ENCODE measurements at places on chromosomes 4 and X.

GRCh38 chr4:156956826-156957368 lies 14.7 kb downstream of the PDGFC start:
- no peak for DNase-seq

DNA sequence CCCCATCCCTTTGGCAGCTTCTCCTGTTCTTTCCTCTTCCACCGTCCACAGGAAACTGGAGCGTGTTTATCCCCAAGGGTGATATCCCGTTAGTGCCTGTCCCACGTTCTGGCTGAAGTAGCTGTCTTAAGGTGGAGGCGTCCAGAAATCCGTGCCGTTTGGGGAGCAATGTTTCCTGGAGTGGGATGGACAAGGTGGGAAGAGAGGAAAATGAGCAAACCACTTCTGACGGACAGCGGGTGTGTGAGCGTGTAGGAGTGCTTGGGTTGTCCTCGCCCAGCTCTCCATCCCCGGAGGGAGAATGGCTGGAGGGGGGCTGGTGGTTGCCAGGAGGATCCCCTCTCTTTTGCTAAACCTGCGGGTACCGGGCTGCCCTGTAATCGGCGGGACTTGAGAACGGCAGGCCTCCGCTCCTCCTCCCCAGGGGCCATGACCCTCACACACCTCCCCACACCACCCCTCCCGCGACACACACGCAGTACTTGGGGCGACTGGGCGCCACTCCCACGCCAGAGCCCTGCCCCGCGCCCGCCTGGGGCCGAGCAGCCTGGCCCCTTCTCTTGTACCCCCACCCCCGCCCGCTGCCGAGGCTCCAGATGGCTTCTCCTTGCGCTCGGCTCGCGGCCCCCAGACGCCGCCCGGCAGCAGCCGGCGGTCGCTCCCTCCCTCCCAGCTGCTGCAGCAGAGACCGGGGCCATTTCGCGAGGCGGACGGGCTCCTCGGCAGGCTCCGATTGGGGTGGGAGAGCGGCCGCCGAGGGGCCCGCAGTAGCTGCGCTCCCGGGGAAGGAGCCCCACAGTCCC lies 13.9 kb upstream of the PRDM8 start:
- DNase-seq, result peak; percentile 30

DNA sequence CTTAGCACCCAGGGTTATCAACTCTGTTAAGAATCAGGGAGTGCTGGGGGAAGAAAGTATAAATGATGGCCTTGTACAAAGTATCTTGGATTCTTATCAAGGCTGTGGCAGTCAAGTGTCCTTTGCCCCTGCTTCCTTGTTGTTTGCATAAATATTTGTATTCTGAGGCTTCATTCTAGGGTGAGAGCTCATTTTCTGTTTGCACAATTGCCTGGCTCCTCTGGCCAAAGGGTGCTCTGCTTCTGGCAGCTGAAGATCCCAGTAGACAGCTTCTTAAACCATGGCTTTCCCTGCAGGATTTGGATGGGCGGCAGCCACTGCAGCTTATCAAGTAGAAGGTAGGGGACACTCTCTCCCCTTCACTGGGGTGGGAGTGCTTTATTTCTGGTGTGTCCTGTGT lies at the start of gene GBA3:
Gene GBA3 (plus strand): TSS at position 202 of the 400 bp plus-strand sequence.
- DNase-seq, result no peak

- DNase-seq, result peak; percentile 77
These were observed at the start of gene LDOC1 for GRCh38 chrX:141176586-141177451. Gene LDOC1 (minus strand): TSS chrX:141177129. CDS start chrX:141177021, 108 bp downstream.

GRCh38 chr4:78370631-78371372 lies 180.8 kb upstream of the ANXA3 start:
- DNase-seq, result no peak

- DNase-seq, result no peak
These were observed 89.7 kb downstream of the LINC00632 start for GRCh38 chrX:140799216-140799615.

DNA sequence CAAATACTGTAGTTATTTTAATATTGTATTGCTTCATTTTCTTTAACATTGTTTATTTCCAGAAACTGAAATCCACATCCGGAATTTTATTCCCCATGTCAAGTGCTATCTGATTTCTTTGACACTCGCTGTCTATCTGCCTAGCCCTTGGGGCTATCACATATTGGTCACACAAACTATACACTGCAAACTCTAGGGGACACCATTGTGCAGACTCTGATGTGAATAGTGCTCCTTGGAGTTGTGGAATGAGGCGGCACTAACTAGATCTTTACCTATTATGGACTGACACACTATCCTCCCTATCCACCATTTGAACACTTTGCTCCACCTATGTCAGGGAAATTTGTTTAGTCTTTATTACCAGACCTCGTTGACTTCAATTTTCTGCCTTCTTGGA lies 534.5 kb downstream of the GLUD2 start:
- DNase-seq, result no peak

- DNase-seq, result no peak
These were observed 50.7 kb downstream of the UBE2NL start for GRCh38 chrX:143934542-143934941.

DNA sequence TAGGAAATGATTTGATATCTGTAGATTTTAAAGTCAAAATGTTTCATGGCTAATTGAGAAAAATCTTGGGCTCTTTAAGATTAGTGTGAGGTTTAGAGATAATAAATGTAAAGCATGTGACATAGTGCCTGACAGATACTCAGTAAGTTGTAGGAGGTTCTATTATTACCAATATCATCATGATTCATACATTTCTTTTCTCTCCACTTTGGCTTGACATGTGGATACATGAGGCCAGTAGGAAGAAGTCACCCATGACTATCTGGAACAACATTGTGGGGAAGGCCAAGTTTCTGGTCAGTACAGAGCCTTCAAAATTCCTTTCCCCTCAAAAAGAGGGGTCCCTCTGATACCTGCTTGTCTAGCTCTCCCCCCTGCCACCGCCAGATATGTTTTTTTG lies 91.2 kb upstream of the SORBS2 start:
- no peak for DNase-seq

- no peak for DNase-seq
These were observed 38.6 kb upstream of the NEIL3 start for GRCh38 chr4:177271091-177271490.

All from T-helper 17 cell (primary cell).